Stimulated activated CD4-positive, alpha-beta T cell treated with anti-CD3 and anti-CD28 coated beads, TNF-alpha, amount 100 ng/mL, for 1 hour (primary cell): ENCODE measurements at places on chromosomes 11 and 22.

- DNase-seq = no peak
These were observed 81.2 kb upstream of the LDLRAD3 start for GRCh38 chr11:35862666-35863065.

GRCh38 chr22:30824096-30824495, 129.4 kb downstream of the OSBP2 start:
- no peak for DNase-seq

- no peak for DNase-seq
These were observed 31.9 kb downstream of the GDPD4 start for GRCh38 chr11:77269484-77270123.

- DNase-seq = no peak
These were observed 67.6 kb upstream of the AMPD3 start for GRCh38 chr11:10387206-10388083.

GRCh38 chr11:84389696-84390095, 1103.5 kb upstream of the CCDC90B start:
- DNase-seq = no peak

DNA sequence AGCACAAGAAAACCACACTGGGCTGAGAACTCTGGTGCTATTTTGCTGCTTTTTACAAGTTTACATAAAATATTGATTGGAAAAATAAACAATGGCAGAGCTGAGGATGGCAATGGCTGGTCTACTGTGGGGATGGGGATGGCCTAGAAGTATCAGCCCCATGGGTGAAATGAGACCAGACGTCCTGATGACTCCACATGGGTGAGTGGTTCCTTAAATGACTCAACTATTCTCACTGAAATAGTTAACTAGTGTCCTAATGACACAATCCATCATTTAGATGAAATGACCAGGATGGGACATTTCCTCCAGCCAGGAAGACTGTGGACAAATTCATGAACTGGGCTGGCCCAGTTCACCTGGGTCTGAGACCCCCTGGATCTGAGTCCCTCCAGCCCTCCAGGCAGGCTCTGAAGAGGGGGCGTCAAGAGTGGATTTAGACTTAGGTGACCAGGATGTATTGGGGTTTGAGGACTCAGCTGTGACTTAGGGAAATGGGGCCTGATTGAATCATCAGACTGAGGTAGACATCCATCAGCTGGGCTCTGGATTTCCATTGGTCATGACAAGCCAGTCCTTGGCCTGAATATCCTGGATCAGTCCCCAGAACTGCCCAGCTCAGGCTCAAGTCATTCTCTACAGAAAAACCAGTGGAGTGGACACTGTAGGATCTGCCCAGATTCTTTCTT, 98.2 kb upstream of the IGLL5 start:
- DNase-seq = no peak

DNA sequence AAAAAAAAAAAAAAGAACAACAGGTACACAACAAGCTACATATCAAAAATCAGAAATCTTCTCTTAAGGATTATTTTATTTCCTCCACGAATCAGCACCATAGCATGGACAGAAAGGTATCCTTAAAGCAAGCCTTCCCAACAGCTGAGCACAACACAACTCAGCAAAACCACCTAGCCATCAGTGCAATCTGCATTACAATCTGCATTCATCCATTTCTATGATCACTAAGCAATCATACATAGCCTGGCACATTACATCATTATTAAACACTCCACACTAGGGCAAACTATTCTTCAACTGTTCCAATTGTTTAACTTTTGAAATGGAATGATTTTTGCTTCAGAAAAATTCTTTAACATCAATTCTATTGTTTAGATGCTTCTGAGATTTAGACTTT, 29.0 kb downstream of the MRTFA start:
- DNase-seq = no peak

DNA sequence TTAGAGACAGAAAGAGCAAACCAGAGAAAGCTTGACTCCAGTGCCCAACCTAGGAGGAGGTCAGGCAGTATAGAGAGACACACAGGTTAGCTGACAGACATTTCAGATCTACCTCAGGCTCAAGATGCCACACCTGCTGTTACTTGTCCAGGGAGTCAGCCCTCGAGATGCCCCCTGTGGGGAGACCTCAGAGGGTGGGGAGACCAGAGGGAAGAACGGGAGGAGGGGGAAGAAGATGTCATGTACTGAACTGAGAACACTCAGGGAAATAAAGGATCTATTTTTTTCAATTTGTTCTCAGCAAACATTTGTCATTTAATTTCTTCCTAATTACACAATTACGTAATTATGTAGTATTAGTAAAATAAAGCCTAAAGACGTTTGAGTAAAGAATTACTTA, 196.3 kb upstream of the CADM1 start:
- DNase-seq = no peak

- DNase-seq = no peak
These were observed 53.8 kb upstream of the CHRM4 start for GRCh38 chr11:46445192-46445919.

- no peak for DNase-seq
These were observed 38.5 kb upstream of the NAV2 start for GRCh38 chr11:19673924-19674729.

- no peak for DNase-seq
These were observed 131.8 kb downstream of the UVRAG start for GRCh38 chr11:75946531-75947530.

GRCh38 chr11:8016440-8016839, 29.3 kb downstream of the EIF3F start:
- no peak for DNase-seq

DNA sequence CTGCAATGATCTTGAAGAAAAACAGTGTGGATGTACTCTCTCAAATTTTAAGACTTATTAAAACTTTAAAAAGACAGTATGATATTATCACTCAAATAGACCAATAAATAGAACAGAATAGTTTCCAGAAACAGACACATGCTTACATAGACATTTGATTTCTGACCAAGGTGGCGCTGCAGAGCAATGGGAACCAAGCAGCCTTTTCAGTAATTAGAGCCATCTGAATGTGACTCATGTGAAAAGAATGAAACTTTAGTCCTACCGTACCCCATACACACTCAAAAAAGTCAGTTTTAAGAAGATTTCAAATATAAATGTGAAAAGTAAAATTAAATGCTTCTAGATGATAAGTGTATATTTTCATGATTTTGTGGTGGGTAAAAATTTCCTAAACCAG, 74.2 kb upstream of the MS4A8 start:
- DNase-seq = no peak

DNA sequence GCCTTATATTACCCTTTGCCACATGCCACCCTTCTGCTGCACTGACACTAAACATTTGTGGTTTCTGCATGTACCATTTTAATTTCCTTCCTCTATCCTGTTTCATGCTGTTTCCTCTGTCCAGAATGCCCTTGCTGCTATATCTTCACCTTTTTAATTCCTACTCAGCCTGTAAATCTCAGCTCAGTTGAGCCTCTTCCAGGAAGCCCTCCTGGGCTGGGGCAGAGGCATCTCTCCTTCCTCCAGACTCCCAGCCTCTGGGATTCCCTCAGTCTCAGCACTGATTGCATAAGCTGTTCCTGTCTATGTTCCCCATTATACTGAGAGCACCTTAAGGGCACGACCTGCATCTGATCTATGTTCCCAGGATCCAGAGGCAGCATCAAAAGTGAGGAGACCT, 98.7 kb downstream of the RNF169 start:
- DNase-seq = no peak

DNA sequence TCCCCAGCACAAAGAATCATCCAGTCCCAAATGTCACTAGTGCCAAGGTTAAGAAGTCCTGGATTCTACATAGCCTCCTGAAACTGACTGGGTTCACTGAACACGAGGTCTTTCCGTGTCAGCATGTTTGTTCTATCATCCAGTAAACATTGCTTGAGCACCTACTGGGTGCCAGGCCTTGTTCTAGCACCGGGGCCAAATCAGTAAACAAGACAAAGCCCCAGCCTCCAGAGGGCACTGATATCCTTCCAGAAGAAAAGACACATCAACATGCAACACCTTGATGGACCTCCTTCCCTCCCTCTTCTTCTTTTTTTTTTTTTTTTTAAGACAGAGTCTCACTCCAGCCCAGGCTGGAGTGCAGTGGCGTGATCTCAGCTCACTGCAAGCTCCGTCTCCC, 26.9 kb downstream of the TPST2 start:
- DNase-seq = no peak
